T-helper 2 cell (primary cell): ENCODE measurements at places on chromosomes 1 and 21.

DNA sequence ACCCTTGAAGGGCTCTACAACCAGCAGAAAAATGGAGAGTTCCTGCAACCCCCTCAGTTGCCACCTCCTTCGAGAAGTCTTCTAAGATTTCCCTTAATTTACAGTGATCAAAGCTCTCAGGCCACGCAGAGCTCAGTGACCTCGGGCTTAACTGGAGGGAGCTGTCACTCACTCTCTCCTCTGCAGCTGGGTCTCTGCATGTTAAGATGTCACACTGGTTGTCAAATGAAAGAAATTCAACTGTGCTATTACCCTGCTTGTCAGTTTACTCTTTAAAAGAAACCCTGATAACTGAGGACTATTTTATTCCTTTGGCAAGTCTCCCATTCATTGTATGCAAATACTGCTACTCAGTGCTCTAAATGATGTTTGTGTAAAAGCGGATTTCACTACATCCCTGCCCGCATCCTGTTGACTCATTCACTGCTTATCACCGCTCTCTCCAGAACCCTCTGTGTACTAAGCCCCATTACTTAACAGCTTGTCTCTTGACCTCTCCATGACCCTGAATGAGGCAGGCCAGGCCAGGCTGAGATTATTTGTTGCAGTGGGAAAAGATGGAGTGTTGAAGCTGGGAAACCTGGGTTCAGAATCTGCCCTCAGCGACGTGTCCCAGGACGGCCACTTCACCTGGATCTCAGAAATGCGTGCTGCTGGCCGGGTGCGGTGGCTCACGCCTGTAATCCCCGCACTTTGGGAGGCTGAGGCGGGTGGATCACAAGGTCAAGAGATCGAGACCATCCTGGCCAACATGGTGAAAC, 13.7 kb downstream of the DHRS3 start:
- peak; percentile 92 for DNase-seq

GRCh38 chr1:119838236-119838635, 27.0 kb upstream of the REG4 start:
- no peak for DNase-seq

DNA sequence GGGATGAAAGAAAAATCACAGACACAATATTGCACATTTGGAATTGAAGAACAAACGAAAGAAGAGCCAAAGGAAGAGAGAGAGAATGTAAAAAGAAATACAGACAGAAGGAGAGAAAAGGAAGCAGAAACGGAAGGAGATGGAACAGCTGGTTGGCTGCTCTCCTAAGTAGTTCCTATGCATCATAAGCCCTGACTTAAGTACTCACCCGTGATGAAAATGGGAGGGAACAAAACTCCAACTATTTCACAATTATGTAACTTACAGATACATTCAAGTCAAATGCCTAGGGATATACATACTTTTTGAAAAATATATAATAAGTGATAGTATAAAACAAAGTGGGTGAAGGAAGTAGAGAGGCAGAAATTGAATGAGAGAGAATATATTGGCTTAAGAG, 88.5 kb downstream of the TTLL7 start:
- no peak for DNase-seq

DNA sequence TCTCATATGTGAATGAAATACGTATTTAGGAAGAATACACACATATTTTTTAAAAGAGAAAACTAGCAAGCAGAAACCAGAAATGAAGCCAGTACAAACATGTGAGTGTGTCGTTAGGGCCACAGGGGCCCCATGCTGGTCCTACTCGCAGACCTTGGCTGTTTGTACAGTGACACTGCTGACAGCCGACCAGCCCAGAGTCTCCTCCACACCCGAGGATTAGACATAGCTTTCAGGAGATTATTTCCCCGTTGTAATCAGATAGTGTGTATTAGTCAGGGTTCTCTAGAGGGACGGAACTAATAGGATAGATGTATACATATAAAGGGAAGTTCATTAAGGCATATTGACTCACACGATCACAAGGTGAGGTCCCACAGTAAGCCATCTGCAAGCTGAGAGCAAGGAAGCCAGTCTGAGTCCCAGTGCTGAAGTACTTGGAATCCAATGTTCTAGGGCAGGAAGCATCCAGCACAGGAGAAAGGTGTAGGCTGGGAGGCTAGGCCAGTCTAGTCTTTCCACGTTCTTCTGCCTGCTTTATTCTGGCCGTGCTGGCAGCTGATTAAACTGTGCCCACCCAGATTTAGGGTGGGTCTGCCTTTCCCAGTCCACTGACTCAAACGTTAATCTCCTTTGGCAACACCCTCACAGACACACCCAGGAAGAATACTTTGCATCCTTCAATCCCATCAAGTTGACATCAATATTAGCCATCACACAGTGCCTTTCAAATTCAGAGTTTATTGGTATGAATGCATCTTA, 51.2 kb downstream of the DIP2A start:
- DNase-seq = no peak

DNA sequence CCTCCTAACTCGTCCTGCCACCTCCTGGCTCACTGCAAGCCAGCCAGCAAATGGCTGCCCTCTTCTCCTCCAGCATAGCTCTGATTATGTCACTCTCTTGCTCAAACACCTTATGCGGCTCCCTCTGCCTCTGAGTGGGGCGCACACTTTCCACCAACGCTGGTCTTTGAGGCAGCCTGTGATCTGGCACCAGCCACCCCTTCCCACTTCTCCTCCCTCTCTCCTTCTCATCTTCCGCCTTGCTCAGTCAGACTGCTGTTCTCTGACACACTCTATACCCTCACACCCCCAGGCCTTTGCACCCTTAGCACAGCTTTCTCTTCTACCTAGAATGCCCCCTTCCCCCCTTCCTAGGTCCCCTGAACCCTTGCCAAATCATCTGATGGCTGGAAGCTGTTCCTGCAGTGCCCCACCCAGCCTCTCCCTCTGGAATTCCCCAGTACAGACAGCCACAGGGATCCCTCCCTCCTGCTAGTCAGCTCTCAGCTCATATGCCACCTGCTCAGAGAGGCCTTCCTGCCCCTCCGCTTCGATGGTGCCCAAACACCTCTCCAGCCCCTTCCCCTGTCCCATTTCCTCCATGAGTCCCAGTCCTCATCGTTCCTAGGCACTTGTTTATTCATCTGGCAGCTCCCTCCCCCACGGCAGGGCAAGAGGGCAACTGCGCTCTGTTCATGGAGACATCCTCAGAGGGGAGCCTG, 21.7 kb upstream of the PEF1 start:
- no peak for DNase-seq

- no peak for DNase-seq
These were observed 520.8 kb downstream of the NUF2 start for GRCh38 chr1:163842571-163842970.

DNA sequence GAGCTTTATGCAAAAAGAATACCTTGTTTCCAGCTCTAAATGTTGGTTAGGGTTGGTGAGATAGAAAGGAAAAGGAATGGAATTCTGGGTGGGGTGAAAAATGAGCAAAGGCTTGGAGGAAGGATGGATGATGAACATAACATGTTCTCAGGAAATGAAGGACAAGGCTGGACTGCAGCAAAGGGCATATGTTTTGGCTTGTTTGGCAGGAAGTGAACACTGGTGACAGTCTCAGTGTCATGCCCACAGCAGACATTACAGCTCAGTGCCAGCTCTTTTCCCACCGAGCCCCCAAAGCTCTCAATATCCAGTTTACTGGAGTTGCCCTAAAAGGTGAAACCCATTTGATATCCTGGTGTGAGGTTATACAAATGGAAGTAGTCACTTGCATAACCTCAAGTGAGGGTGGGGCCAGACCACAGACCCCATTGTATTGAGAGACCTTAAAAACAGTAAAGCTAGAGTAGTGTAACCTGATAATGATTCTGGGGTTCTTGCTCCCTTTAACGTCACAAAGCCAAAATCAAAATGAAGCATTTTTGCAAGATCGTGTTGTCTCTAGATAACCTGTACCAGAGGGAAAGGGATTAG, 270.6 kb downstream of the NFIA start:
- DNase-seq = no peak

DNA sequence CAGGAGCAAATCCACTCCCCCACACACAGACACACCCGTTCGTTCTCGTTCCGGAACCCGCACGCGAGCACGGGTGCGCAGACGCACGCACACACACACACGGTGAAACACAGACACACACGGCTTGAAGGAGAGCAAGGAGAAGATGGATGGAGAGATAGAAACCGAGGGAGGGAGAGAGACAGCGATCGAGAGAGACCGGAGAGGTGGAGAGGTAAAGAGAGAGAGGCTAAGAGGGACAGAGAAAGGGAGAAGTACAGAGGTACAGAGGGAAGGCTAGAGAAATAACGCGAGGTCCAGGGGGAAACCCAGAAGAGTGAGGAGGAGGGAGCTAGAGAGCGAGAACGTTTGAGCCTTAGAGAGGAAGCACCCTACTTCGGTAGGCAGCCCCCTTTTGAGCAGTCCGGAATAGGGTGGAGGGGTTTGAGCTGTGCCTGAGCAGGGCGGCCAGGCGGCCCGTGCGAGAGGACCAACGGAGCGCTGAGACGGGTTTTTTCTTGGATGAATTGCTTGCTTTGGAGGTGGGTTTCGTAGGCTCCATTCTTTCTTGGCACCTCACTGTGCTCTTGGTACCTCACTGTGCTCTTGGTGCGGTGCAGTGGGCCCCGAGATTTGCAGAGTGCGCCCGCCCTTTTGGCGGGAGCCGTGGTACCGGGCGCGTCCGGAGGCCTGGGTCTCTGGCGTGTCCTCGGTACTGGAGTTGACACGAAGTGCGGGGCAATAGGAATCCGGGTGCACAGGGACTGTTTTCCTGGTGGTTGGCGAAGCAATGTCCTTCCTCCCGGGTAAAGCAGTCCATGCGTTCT, 88.4 kb upstream of the RHOU start:
- DNase-seq = no peak

- DNase-seq = no peak
These were observed 87.8 kb downstream of the NMNAT2 start for GRCh38 chr1:183330335-183330734.

GRCh38 chr1:76093522-76094312, 19.2 kb downstream of the ST6GALNAC3 start:
- no peak for DNase-seq

DNA sequence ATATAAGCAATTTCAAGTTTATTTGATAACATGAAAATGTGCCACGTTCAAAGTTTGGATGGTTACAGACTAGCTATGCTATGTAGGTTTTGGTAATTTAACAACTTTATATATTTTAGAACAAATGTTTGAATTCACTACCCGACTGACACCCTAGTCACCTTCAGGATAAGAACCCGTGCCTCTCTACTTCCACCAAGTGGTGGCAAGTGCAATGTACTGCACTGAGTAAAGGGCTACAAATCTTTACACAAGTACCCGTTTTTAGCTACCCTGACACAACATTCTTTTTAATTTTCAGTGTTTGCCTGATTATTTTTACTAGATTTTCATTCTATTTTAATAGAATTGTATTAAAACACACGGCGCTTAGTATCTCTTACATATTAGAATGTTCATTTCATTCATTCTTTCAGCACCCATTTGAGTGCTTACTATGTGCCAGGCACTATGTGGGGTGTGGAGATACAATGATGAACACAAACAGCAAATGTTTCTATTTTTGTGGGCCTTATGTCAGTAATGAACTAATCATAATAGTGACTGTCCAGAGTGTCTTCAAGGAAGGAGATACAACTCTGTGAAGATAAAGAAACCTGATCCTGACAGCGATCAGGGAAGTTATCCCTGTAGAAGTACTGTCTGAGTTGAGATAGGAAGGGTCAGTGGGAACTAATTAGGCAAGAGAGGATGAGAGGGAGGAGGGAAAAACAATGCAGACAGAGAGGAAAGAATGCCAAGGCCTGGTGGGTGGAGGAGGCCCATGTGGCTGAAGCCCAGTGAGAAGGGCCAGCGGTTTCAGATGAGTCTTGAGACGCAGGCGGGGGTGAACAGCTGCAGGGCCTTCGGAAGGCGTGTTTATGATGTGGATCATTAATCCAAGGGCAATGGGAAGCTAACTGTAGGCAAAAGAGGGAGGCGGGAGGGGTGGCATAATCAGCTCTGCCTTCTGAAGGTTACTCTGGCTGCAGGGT, 3.8 kb downstream of the LCA5L start:
- DNase-seq = no peak

- no peak for DNase-seq
These were observed 28.4 kb downstream of the SLAMF6 start for GRCh38 chr1:160494620-160495019.

DNA sequence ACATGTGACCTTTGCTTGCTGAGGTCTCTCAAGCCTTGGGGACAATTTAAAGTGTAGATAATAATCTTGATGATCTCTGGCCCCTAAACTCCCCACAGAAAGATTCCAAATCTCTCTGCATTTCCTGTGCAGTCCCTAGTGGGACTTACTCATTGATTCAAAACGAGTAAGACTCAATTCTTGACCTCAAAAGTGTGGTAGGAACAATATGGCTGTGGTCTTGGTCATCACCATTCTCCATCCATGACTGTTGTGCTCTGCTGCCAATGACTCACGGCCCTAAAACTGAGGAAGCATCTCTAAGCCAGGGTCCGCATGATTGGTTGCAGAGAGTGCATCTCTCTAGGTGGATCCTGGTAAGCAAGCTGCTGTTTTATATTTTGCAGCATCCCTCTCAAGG, 268.0 kb downstream of the PTGER3 start:
- DNase-seq = no peak

- DNase-seq = no peak
These were observed 1450.2 kb downstream of the BRINP3 start for GRCh38 chr1:189027512-189027911.

- DNase-seq = no peak
These were observed 140.9 kb downstream of the MIS18A start for GRCh38 chr21:32137931-32138330.

- DNase-seq = no peak
These were observed 3.4 kb downstream of the IGSF21 start for GRCh38 chr1:18110968-18111367.

- no peak for DNase-seq
These were observed 359.0 kb downstream of the ST6GALNAC3 start for GRCh38 chr1:76433526-76433925.

DNA sequence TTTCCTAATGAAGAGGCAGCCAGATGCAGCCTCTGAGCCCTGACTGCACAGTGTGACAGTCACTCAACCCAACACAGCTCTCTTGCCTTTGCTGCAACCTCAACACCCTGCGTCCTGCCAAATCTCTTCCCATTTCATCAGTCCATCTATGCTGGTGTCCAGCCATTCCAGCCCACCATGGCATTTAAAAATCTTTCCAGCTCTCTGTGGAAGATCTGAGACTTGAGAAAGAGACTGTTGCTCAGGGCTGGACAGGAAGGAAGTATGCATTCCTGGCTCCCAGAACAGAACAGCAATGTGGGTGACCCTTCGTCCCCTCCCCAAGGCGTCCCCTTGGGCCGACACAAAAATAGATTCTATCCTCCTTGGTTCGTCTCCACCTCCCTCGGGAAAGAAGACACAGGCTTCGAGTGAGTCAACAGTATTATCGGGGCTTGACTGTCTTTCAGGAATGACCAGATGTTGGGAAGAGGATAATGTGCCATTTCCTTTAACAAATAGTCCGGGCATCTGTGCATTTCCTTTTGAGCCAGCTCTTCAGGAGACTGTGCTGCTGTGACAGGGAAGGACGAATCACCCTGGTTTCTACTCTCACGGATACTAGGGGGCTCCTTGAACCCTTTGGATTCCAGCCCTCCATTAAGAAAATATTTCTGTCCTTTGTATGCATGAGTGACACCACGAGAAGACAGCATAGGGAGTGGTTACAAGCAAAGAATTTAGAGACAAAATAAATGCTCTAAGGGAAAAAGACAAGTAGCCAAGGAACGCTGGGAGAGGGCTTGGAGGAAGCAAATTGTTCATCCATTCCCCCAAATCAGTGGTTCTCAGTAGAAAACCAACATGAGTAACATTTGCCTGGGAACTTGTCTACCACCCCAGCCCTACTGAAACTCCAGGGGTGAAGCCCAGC, 111.4 kb upstream of the CDC42BPA start:
- DNase-seq = no peak

- no peak for DNase-seq
These were observed 71.4 kb upstream of the ESRRG start for GRCh38 chr1:216794586-216794985.
